Foreskin fibroblast (primary cell): ENCODE measurements at places on chromosomes 16 and 17.

- DNase-seq, result no peak
Measured at GRCh38 chr17:71107136-71107535, 937.8 kb downstream of the KCNJ2 start.

GRCh38 chr16:83717308-83717707, 90.5 kb upstream of the HSBP1 start:
- DNase-seq, result no peak

DNA sequence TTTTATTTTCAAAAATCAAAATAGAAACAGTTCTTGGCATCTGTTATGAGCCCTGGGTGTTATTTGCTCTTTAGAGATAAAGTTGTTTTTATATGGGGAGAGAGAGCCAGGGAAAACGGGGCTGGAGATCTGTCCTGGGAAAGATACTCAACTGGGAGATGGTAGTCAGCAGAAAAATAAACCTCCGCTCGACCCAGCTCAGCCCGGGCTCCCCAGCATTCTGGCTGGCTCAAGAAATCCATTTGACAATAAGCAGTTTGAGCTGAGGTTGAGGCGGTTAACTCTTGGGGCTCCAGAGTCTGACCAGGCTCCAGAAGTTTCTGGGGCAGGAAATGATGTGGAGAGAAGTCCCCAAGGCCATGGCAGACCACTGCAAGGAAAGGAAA, 151.9 kb downstream of the IRX5 start:
- no peak for DNase-seq

DNA sequence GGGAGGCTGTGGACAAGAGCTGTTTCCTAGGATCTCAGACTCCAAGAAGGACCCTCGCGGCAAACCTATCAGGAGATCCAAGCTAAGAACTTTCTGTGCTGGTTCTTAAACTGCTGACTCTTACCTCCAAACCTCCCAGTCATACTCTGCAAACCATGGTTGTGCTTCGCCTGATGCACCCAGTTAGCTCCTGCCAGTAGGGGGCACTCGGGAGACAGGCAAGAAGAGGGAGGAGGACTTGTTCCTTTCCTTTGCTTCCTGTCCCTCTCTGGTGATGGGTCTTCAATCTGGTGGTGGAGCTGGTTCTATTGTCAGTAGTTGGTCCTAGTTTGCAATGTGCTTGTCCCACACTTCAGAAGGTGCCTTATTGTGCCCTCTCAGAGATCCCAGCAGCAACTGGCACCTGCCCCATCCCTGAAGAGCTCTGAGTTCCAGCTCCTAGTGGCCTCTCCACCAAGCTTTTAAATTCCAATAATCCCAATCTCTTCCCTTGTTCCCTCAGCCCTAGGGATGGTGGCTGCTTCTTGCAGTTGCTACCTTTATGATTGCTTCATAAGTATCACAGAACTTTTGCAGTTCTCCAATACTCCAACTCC, 113.5 kb upstream of the RPL38 start:
- DNase-seq, result peak; percentile 3

GRCh38 chr16:6482696-6483468, 849.8 kb upstream of the RBFOX1 start:
- DNase-seq, result no peak

- no peak for DNase-seq
Measured at GRCh38 chr17:787641-788221, 5.6 kb downstream of the MRM3 start.

GRCh38 chr17:19453296-19453695, 42.3 kb downstream of the RNF112 start:
- DNase-seq, result no peak

- no peak for DNase-seq
Measured at GRCh38 chr17:45139533-45139920, 4.0 kb downstream of the ACBD4 start.

DNA sequence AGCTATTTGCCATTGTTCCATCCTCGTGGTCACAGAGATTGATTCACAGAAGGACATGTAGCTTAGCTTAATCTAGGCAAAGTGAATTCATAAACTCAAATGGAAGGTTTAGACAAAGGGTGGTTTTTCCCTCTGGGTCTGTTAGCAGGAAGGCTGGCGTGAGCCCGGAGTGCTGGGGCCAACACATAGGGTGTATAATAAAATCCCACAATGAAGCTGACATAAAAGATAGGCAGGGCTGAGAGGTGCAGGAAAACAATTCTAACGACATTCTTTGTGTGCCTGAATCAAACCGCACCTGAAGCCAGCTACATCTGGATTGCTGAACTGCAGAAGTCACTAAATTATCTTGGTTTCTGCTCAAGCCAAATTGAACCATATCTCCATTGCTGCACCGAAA, 173.9 kb downstream of the MAF start:
- no peak for DNase-seq
